HS-5 (cell line): ENCODE measurements at places on chromosomes 16 and 17.
A peak's percentile ranks its signal among the peaks of the same experiment; 100 is the strongest.

- DNase-seq: no peak
Measured at GRCh38 chr16:79647586-79647985, 47.0 kb upstream of the MAF start.

DNA sequence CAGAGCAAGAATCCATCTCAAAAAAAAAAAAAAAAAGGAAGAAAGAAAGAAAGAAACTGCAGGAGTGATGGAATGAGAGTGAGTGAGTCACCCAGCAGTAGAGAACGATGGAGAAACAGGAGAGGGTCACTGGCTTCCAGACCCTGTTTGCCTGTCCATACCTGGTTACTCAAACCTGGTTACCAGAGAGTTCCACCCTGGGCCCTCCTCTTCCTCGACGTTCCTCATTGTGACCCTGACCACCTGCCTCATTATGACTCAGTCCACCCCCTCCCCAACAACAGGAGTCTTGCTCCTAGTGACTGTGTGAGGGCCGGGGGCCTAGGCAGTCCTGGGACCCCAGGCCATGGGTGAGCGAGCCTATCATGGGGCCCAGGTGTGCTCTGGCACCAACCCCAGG is at the start of gene SPEM3:
Gene SPEM3, plus strand, starts transcription at position 301 of the 400 bp plus-strand sequence. Its CDS starts 46 bp downstream, at position 347.
- DNase-seq: no peak

GRCh38 chr17:42485680-42486079 is 27.0 kb downstream of the ATP6V0A1 start:
- no peak for DNase-seq

DNA sequence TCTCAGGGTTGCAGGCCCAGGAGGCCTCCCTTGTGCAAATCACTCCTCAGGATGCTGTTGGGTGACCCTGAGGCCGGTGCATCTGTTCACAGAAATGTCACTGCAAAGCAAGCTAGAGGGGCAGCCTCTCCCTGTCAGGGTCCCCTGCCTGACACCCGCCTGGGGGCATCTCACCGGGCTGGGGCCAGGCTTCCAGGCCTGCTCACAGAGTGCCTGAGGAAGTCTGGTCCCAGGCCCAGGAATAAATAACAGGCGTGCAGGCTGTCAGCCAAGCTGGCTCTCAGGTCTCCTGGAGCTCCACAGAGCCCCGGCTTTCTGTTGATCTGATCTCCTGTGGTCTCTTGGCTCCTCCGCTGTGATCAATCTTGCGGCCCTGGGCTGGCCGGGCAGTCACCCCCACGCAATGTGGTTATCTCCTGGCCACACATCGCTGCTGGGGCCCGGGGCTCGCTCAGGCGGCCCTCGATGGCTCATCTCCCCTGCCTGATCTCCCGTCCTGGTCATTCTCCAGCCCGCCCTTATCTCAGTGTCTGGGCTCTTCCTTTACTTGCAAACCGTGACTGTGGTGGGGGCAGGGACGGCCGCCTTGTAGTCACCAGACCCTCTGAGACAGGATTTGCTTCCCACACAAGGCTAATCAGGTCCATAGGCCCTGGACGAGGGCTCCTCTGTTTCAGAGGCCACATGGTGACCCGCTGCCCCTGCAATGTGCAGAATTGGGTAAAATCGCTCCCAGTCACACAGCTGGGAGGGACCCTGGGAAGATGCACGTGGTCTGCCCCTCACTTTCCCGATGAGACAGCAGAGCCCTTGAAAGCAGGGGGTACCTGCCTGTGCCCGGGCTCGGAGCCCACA is 231.2 kb upstream of the GSE1 start:
- DNase-seq: no peak

GRCh38 chr16:74094514-74094913 is 202.1 kb upstream of the PSMD7 start:
- no peak for DNase-seq

GRCh38 chr17:44775136-44775837 is 16.5 kb downstream of the ADAM11 start:
- DNase-seq: no peak

- no peak for DNase-seq
Measured at GRCh38 chr17:46026166-46027047, 27.4 kb downstream of the STH start.

DNA sequence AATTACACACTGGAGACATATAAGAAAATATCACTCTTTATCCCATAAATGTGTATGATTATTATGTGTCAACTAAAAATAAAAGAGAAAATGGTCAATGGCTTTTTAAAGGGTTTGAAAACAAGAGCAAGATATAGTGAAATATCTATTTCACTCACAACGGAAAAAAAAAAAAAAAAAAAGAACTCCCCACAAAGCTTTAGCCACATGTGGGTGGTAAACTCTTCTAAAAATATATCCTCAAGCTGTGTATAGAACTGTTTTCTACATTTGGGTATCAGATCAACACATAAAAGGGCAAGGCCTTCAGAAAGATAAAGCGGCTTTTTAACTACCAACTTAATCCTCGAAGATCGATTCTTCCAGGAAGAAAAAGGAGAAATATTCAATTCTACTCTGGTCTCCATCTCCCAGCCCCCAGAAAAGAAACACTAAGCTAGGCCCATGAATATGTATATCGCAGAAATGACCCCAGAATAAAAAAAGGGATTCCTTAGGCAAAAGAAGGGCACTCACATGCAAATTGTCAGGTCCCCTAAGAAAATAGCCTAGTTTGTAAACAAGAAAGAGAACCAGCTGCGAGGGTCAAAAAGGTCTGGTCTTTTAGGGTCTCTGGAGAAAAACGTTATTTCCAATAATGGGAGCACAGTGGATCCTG is 4.4 kb downstream of the LITAF start:
- DNase-seq: no peak

GRCh38 chr16:85157813-85158742 is 45.8 kb upstream of the CIBAR2 start:
- no peak for DNase-seq

DNA sequence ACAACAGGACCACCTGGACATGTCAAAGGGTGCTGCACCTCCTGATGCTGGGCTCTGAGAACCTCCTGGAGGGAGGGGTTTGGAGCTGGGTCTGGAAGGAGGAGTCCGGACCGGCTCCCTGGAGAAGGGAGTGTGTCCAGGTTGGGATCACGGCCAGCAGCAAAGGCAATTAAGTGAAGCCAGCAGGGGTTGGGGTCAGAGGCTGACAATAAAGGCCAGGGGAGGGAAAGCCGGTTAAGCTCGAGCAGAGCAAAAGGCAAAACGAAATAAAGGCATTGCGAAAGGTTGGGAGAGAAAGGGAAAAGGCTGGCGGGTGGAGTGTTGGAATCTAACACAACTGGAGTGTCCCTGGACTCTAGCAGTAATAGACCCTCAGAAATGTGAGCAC is 992 bp upstream of the CACNG4 start:
- DNase-seq: no peak

- DNase-seq: peak; percentile 87
Measured at GRCh38 chr17:79036596-79036995, 12.6 kb downstream of the C1QTNF1 start.

- no peak for DNase-seq
Measured at GRCh38 chr16:74466872-74467271, 45.6 kb upstream of the CLEC18B start.

DNA sequence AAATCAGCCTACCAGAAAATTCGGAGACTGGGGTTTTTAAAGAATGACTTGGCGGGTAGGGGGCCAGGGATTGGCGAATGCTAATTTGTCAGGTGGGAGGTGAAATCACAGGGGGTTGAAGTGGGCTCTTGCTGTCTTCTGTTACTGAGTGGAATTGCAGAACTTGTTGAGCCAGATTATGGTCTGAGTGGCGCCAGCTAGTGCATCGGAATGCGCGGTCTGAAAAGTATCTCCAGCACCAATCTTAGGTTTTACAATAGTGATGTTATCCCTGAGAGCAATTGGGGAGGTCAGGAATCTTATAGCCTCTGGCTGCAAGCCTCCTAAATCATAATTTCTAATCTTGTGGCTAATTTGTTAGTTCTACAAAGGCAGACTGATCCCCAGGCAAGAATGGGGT is 762 bp upstream of the RBL2 start:
- no peak for DNase-seq

DNA sequence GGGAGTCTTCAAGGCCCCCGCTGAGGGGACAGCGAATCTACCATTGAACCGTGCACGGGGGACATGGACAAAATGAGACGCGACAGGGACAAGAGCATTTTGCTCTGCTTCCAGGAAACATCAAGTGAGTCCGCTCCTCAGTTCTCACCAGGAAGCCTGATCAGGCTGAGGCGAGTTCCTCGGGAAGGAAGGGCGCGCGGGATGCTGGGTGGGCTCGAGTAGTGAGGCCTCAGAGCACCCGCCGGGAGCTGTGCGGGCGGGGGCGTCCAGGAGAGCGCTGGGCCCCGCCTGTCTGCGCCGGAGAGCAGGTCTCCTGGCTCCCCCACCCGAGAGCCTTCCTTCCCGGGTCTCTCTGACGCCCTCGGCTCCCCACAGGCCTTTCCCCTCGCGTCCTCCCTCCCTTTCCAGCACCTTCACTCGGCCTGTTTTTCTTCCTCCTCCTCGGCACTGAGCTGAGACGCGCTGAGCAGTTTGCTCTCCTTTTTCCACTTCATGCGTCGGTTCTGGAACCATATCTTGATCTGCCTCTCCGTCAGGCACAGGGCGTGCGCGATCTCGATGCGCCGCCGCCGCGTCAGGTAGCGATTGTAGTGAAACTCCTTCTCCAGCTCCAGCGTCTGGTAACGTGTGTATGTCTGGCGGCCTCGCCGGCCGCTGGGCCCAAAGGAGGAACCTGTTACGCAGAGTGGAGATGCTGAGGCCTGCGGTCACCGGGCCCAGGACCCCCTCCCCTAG is 2.6 kb upstream of the HOXB5 start:
- DNase-seq: no peak

GRCh38 chr17:6430769-6431168 is 4.2 kb downstream of the AIPL1 start:
- DNase-seq: no peak

DNA sequence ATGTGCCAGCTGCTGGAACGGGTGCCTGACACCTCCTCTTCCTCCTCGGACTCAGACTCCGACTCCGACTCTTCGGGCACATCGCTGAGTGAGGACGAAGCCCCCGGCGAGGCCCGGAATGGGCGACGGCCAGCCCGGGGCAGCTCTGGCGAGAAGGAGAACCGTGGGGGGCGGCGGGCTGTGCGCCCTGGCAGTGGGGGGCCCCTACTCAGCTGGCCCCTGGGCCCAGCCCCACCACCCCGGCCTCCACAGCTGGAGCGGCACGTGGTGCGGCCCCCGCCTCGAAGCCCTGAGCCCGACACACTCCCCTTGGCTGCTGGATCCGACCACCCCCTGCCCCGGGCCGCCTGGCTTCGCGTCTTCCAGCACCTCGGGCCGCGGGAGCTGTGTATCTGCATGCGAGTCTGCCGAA is 6.8 kb downstream of the FBXL19 start:
- DNase-seq: no peak

DNA sequence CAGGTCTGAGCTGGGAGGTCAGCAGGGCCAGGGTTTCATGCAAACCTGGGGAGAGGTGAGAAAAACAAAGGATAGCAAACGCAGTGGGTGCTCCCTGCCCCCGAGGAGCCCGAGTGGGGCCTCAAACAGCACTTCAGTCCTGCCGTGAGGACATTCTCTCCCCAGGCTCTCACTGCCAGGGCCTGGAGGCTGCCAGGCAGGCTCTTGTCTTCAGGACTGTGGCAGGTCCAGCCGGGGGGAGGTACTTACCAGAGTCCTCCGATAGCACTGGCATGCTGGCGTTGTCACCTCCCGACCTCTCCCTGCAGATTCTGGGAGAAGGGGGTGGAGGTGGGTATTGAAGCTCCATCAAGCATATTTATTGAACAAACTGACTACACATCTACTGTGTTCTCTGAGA is 1.3 kb downstream of the MPP3 start:
- DNase-seq: no peak

- DNase-seq: no peak
Measured at GRCh38 chr17:79632432-79632735, 21.5 kb upstream of the RBFOX3 start.

- no peak for DNase-seq
Measured at GRCh38 chr17:80468781-80469493, 7.5 kb downstream of the NPTX1 start.

DNA sequence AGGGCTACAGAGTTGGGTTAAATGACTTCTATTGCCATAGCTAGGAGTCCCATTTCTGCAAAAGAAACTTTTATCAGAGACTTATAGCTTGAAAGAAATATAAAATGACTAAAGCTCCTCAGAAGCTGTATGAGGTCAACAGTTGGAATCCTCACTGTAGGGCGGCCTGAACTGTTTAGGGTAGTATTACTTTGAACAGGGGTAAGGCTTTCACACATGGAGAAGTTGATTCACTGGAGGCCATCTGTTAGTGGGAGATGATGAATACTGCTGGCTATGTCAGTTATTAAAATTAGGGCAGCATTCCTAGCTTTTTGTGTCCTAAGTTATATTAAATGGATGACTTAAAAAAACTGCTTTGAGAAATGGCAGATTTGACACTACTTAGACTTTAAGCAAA is 6.0 kb downstream of the TTC19 start:
- no peak for DNase-seq

DNA sequence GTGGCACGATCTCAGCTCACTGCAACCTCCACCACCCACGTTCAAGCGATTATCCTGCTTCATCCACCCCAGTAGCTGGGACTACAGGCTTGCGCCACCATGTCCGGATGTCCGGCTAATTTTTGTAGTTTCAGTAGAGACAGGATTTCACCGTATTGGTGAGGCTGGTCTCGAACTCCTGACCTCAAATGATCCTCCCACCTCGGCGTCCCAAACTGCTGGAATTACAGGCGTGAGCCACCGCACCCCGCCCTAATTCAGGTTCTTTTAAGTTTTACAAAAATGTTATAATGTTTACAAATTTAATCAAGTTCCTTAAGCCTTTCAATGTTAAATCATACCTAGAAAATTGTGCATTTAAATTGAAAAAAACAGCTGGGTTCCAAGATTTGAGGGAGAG is 13.3 kb upstream of the GJD3 start:
- no peak for DNase-seq

DNA sequence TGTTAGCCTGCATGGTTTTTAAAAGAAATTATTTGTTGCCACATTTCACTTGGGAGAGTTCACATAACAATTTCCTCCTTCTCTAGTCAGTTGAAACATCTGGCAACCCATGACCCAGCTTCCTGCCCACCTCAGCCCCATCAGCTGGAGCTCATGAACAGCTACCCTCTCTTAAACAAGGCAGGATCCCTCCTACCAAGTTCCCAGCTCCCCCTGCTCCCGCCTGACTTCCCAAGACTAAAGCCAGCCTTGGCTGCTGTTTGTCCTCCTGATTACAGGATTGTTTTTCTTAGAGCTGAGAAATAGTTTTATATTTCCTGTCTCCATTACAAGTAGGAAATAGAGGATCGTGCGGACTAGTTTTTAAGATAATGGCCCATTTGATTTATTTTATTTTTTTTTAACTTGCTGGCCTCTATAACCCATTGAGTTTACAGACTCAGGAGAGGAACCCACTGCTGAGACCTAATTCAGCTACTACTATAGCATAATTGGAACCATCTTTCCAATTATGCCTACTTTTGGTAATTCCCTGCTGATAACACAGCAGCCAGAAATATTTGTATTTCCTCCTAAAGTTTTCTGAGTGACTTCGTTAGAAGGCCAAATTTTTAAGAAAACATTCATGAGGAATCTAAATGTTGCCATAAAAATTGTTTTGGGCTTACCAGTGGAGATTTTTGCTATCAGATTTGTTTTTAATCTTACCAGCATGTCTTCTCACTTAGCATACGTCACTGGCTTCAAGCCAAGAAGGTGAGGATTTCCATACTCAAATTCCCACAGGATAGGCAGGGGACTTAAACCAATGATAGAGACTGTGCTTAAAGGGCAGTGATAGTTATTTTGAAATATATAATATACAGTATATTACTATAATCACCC is 90.0 kb downstream of the ELAC2 start:
- DNase-seq: no peak
